Anterior cingulate cortex (tissue), 58 donors: ENCODE measurements at places on chromosomes 5 and 9.
A peak's percentile ranks its signal among the peaks of the same experiment; 100 is the strongest.

GRCh38 chr9:22446950-22447617 is 460 bp downstream of the DMRTA1 start:
- DNase-seq: peak; percentile 44

DNA sequence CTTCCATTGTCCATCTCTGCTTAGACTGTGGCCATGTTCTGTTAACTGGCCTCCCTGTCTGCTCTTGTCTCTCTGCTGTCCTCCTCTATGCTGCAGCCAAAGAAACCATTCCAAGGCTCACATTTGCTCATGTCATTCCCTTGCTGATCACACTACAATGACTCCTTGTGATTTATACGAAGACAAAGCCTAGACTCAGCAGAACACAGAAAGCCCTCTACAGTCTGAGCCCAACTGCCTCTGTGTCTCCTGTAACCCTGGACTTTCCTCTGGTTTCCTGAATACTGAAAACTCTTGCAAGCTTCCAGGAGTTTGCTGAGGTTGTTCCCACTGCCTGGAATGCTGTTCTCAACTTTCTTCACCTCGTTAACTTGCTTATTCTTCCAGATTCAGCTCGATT is 191.8 kb downstream of the TMEM38B start:
- DNase-seq: no peak

DNA sequence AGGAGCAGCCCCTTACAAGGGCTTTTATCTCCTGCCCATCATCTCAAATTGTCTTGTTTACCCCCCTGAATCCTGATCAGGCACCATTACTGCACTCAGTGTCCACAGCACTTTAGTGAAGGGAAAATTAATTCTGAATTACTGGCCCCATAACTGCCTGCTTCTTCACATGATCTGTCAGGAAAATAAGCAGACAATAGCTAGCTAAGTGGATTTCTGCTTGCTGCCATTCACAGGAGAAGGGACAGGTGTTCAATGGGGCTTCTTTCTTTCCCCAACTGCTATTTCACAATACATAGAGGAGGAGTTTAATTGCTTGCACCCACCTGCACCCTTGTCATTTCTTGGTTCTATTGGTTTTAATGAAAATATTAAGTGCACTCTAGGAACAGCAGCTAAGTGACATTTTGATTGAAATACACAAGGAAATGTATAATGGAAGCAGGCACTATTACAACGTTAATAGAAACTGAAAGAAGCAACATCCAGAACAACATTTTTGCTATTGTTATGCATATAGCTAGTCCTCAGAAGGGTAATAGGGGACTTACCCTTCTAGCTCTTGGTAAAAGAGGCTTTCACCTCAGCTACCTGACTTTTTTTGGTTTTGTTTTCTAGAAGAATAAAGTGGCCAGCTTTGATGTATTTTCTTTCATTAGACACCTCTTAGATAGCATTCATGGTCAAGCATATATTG is 599.3 kb upstream of the TLE4 start:
- no peak for DNase-seq

- DNase-seq: no peak
These were observed 1.6 kb downstream of the PDGFRB start for GRCh38 chr5:150153957-150154617.

DNA sequence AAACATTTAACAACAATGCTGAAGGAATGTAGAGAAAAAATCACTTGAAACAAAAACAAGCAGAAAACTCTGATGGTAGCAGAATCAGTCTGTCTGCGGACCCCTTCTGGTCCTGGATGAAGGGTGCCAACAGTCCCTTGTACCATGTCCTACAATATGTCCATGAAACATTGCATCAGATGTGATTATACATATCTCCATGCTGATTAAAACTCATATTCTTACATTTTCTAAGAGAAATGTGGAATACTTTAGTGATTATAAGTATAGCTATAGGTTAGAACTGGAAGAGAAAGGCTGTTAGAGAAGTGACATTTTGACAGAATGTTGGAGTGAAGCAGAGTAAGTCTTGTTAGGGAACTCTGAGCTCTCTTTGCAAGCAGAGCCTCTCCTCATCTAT is 286.1 kb downstream of the SH3GL2 start:
- DNase-seq: no peak
